ENCODE measurements at places on chromosomes 1 and 21.
A peak's percentile ranks its signal among the peaks of the same experiment; 100 is the strongest.

DNA sequence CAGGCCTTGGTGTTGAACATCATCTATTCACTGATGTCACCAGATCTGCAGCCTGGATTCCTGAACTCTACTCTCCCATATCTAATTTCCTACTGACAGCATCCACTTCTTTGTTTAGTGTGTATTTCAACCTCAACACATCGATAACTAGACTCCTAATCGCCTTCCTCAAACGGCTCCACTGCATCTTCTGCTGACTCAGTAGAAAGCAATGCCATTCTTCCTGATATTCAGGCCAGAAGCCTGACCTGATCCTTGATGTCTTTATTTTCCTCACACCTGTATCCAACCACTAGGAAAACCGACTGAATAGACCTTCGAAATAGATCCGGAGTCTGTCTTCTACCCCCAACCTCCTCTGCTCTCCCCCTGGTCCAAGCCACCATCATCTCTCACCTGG lies 466.9 kb downstream of the PCP4 start:
- no peak for DNase-seq

DNA sequence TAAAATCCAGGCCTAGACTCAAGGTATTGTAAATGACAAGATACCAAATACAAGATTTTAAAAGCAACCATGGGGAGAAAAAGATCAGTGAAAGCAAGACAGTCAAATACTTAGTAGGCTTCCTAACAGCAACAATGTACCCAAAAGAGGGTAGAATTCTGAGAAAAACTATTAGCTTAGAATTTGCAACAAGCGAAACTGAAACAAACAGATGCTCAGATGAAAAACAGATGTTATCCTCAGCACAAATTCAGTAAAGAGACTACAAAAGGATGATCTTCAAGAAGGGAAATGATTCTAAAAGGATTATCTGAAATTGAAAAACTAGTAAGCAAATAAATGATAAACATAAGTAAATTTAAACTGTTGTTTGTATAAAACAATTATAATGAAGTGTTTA lies 40.0 kb downstream of the PDC start:
- no peak for DNase-seq

- no peak for DNase-seq
Measured at GRCh38 chr1:7234471-7234755, 449.2 kb downstream of the CAMTA1 start.

- peak; percentile 35 for DNase-seq
Measured at GRCh38 chr1:212700223-212700891, 717 bp upstream of the BATF3 start.

GRCh38 chr21:36551321-36551720 lies 71.4 kb upstream of the CLDN14 start:
- no peak for DNase-seq

- DNase-seq: no peak
Measured at GRCh38 chr1:50704126-50704525, 255.9 kb downstream of the FAF1 start.

- no peak for DNase-seq
Measured at GRCh38 chr1:167881069-167881468, 32.9 kb downstream of the ADCY10 start.

GRCh38 chr1:86596741-86597290 lies 49.9 kb downstream of the CLCA4 start:
- no peak for DNase-seq

GRCh38 chr1:223011505-223011856 lies 131.6 kb downstream of the TLR5 start:
- no peak for DNase-seq

DNA sequence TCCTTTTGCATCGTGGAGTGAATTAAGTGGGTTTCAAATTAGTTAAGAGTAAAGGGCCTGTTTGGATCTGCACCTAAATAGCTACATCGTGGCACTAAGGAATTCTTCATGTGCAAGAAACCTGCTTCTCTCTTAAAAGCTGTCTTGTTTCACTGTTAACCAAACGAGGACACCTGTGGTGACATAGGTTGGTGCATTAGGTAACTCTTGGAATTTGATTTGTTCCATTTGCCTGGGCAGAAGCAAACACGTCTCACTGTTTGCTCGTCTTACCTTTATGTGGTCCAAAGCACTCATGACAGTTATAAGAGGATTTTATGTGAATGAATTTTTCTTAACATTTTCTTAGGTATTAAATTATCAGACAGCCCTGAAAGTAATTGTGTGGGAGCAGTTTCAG lies 60.9 kb downstream of the PRDM2 start:
- no peak for DNase-seq
